Cortex of kidney (tissue), 1 donor: ENCODE measurements at places on chromosomes 6 and 20.

GRCh38 chr6:9039258-9039657, 603.9 kb upstream of the SLC35B3 start:
- no peak for DNase-seq

DNA sequence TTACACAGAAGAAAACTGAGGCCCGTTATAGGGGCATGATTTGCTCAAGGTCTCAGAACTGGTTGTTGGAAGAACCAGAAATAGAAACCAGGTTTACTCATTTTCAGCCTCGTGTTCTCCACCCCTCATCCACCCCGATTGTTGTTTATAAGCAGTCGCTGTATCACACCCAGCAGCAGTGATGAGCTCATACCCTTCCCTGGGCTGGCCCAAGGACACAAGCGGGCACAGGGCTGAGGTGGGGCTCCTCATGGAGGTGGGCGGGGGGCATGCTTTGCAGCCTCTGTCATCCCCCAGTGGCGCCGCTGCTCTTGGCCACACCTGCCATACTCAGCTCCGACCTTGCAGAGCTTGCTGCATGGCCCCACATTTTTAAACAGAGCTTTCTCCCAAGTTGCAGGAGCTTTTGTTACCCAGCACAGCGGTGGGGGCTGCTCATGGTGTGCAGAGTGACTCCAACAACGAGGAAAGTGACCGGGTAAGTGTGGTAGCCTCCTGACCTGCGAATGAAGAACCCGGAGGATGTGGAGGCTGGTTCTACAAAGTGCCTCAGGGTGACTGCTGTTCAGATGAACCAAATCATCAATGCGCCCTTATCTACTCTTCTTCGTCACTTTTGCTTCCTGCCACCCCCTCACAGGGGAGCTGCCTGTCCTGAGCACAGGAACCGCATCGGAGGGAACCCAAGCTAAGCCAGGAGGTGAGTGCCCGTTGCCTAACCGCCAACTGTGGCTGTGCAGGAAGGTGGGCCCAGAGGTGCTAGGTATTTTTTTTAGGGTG, 43.6 kb upstream of the NKX2-2 start:
- no peak for DNase-seq

DNA sequence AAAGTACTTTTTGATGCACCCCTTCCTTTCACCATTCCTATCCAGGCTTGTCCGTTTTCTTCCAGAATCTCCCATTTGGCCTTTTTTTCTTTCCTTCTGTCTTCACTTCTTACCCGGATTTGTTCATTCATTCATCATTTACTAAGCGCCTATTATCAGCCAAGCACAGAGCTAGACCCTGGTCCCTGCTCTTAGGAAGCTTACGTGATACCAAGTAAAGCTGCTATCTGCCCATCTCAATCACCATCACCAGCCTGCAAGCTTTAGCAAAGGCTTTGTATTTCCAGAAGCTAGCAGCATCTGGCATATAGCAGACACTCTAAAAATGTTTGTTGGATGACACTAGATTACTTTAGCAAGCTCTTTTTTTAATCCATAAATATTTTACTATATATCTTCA, 4.8 kb downstream of the NDRG3 start:
- DNase-seq: no peak

- no peak for DNase-seq
Observed at GRCh38 chr20:3326779-3327521, 80.5 kb downstream of the DNAAF9 start.

GRCh38 chr6:23696992-23697391, 429.0 kb upstream of the NRSN1 start:
- no peak for DNase-seq

- DNase-seq: no peak
Observed at GRCh38 chr6:153062516-153062915, 60.0 kb upstream of the MTRF1L start.

DNA sequence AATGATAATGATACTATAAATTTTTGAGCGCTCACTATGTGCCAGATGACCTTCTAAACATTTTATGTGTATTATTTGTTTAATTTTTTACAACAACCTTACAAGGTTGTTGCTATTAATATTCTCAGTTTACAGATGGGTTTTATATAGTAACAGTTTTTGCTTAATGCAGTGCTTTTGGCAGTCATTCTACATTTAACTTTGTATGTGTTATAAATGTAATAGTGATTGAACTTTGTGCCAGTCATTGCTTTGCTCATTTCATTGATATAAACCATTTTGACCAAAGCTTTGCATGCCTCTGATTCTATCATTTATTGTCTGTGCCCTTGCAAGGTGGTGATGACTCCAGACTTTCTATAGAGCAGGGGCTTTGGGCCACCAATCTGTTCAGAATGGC, 206.3 kb upstream of the LAMP5 start:
- DNase-seq: no peak

DNA sequence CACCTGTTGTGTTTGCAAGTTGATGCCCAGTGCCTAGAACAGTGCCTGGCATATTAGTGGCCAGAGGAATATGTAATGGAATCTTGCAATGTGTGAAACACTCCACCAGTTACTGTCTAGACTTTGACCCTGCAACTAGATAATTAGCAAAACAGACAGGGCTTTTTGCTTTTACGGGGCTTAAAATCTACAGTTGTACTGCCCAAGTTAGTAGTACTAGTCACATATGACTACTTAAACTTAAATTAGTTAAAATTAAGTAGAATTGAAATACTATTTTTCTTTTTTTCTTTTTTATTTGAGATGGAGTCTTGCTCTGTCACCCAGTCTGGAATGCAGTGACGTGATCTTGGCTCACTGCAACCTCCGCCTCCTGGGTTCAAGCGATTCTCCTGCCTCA, 44.3 kb upstream of the PLCB4 start:
- no peak for DNase-seq

DNA sequence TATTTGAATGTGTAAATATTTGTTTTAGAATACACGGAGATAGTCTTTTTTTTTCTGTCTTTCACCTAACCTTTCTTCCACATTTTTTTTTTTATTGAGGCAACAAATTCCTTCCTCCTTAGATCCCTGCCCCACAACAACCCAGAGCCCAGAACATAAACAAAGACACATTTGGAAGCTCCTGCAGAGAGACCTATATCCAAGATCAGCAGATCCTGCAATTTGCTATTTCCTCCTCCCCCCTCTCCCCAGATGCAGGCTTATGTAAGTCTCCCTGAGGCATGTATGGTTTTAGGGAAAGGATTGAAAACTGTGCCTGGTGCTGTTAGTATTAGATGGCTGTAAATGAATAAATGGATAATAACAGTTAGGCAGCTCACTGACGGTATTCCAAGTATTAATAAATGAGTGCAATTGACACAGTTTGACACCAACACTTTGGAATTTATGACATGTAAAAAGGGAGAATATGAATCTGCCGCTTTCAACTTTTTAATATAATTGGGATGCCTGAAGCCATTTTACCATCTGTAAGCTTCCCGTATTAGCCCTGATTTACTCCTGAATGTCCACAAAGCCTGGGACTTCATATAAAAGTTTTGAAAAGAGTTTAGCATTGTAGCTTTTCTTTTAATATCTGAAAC, 608.3 kb upstream of the CITED2 start:
- no peak for DNase-seq

GRCh38 chr6:70411542-70412251, 1.6 kb upstream of the FAM135A start:
- DNase-seq: no peak

DNA sequence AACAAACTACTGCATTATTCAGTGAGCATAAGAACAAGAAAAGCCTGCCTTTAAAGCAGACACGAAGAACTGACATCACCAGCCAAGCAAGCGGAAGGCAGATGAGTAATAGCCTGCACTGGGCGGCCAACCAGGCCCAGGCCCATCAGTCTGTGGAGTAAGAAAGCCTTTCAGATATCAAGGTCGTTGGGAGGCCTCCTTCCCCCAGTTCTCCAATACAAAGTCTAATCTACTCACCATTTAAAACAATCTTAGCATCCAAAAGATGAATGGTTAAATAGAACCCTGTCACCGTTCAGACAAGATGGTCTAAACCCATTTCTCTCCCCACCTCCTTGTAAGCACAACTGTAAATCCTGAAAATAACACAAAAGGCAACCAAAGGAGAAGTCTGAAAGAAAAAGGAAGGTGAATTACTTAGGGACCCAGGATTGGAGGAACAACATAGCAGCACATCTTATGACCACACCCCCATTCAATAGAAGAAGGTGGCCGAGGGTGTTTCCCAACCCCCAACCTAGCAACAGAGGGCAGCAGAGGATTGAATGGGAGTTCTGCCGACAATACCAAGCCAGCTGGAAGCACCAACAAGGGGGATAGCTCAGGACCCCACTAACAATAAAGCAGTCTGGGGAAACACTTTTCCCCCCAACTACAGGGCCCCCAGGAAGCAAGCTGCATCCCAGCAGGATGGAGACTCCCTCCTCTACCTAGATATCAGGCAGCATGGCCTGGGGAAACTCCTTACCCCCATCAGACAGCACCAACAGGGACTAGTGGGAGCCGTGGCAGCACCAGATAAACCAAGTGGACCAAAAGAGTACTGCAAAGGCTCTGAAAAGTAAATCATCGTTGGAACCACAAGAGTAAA, 67.9 kb downstream of the ZHX3 start:
- DNase-seq: no peak

- DNase-seq: no peak
Observed at GRCh38 chr6:109051301-109052017, 43.2 kb downstream of the SESN1 start.

GRCh38 chr20:51487076-51487475, 55.4 kb downstream of the NFATC2 start:
- DNase-seq: no peak

GRCh38 chr6:96742702-96743101, 94.6 kb downstream of the GPR63 start:
- no peak for DNase-seq

GRCh38 chr6:157873735-157874344, 50.8 kb downstream of the SNX9 start:
- DNase-seq: no peak

- DNase-seq: no peak
Observed at GRCh38 chr6:7196019-7196402, 88.2 kb downstream of the RREB1 start.

DNA sequence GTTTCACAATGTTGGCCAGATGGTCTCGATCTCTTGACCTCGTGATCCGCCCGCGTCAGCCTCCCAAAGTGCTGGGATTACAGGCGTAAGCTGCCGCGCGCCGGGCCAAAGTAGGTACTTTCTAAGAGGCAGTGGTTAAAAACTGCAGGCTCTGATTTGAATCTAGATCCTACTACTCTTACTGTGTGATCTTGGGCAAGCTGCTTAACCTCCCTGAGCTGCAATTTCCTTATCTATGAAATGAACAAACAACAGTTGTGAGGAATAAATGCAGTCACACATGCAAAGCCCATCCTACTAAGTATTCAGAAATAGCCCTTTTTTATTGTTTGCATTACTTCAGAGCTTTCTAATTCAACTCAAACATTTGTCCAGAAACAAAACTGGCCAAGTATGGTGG, 2.9 kb downstream of the FAXC start:
- no peak for DNase-seq

GRCh38 chr6:21190701-21191100, 402.9 kb upstream of the SOX4 start:
- no peak for DNase-seq

DNA sequence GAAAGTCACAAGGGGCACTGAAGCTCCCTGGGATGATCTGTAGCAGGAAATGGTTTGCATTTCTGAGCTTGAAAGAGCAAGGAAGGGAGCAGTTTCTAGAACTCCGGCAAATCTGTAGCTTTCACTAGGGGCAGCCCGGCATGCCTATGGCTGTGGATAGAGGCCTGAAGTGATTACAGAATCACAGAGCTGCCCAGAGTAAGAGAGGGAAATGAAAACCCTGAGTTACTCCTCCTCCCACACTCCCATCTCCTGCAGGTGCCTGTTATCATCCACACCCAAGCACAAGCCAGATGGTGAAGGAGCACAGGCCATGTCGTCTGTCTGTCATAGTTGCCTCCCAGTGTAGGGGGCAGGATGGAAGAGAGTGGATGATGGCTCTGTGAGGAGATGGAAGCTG, 37.1 kb downstream of the HLA-F start:
- DNase-seq: no peak

DNA sequence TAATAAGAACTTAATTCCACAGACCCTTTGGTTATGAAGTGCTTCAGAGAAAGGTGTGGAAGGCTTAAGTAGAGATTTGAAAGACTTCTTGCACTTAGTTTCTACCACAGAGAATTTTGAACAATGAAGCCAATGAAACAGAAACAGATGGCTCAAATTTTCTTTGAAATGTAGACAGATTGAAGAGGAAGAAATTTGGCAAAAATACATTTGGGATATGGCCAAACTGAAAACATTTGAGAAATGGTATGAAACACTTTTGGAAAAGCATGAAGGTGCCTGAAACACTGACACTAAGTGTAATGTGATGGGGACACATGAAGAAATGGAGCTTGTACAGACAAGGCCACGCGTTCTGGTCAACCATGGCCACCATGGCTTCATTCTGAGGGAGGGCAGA, 272.4 kb upstream of the EXOC2 start:
- DNase-seq: no peak

DNA sequence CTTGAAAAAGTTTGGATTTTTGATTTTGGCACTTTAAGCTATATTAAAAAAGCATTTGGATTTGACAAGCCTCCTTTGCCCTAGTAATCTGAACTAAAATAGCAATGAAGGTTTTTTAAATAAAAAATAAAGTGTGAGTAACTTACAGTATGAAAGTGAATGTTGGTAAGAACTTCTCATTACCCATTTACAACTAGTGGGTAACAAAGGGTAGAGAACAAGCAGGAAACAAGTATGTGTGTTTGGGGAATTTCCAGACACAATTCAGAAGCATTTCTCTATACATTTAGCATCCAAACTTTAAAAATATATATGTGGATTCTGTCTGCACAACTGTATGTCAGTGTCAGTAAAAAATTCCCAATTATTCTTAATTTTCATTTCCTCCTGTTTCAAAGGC, 2.9 kb downstream of the TMEM30A start:
- DNase-seq: no peak

DNA sequence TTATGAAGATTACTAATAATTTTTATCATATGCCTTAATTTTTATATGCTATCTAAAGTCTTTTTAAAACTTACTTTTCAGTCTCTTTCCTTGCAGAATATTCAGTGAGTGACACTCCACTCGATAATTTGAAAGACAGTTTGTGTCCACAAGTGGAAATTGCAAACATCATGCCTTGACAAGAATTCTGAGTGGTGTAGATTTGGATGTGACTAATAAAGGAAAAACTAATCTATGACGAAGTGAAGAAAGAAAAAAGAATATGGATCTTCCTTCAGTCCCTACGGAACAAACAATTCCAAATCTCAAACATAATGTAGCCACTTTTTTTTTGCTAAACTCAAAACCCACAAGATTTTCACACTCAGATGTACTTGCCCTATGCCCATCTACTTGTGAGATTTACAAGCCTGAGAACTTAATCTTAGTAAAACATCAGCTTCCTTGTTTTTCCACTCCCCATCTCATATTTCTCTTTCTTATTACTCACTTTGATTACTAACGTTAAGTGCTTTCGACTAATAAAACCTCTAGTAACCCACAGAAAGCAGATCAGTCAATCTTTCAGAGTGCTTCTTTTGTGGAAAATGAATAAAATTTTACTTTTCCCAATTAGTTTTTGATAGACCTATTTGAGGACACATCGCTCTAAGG, 1155.8 kb downstream of the GRIK2 start:
- DNase-seq: no peak
